Stimulated activated memory B cell treated with anti-CD40 and anti-IgM and Interleukin-4, amounts not matched to agents 10 μg/mL and 1 μg/mL and 100 μg/mL, for 72 hours (primary cell): ENCODE measurements at places on chromosomes 16 and 17.

GRCh38 chr17:1156864-1157263 lies 22.9 kb downstream of the ABR start:
- ATAC-seq = no peak

GRCh38 chr16:56788435-56788834 lies 58.5 kb downstream of the NUP93 start:
- no peak for ATAC-seq

DNA sequence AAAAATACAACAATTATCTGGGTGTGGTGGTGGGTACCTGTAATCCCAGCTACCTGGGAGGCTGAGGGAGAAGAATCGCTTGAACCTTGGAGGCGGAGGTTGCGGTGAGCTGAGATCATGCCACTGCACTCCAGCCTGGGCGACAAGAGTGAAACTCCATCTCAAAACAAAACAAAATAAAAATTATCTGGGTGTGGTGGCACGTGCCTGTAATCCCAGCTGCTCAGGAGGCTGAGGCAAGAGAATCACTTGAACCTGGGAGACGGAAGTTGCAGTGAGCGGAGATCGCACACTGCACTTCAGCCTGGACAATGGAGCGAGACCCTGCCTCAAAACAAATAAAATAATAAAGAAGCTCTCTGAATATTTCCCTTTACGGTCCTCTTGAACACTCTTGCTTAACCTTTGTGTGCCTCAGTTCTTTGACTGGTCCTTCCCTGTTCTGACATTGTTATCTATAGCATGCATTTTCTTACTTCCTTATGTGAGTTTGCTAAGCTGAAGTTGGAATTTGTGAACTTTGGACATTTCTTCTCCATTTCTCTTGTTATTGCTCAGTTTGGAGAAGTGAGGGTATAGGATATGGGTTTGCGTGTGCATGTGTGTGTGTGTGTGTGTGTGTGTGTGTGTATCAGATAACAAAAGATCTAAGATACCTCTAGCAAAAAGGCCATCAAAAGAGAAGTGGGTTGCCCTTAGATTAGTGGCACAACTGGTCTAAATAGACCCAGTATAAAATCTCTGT lies 29.7 kb upstream of the WSB1 start:
- ATAC-seq = no peak

GRCh38 chr17:62321451-62321850 lies 58.9 kb upstream of the EFCAB3 start:
- no peak for ATAC-seq

DNA sequence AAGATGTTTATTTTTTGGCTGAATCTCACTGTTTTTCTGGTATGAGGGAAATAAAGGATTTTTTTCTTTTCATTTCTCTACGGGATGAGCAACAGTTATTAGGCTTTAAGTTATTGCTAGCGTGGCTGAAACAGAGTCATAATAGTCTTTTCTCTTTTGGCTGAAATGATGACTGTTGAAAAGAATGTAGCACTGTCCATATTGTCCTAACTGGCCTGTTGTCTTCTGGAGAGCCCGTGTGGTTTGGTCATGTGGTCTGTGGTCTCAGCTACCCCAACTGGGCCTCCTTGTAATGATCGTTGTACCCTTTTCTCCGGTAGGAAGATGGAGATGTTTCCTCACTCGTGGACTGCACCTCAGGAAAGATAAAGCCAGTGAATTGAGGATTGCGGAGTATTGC lies 36.6 kb downstream of the EPN2 start:
- no peak for ATAC-seq

- ATAC-seq = no peak
Measured at GRCh38 chr16:3503523-3503922, 2.7 kb downstream of the CLUAP1 start.

DNA sequence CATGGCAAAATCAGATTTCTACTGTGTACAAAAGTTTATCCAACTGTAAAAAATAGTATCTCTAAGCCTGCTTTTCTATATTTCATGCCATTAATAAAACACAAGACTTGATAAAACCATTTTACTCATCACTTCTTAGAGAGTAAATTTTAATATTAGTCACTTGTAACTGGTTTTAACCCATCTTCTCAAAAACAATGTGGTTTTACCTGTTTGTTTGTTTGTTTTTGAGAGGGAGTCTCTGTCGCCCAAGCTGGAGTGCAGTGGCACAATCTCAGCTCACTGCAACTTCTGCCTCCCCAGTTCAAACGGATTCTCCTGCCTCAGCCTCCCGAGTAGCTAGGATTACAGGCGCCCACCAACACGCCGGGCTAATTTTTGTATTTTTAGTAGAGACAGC lies 32.1 kb downstream of the UBE2G1 start:
- no peak for ATAC-seq

DNA sequence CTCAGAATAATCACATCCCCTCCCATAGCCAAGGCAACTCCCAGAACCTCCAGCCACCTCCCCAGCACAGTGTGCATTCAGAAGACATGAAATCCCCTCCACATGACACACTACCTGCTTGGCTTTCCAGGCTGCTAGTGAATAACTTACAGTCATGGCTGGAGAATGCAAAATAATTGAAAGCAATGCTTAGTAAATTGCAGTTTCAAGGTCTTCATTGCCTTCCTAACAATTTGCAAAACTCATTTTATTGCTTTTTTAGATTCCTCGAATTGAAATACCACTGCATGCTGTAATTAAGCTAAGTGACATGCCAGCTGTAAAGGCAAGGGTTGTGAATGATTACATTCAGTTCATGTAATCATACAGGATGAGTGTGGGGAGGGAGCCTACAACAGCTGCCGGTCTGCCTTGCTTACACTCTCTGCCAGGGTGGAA lies 29.0 kb upstream of the HOXB13 start:
- ATAC-seq = no peak

- ATAC-seq = peak; percentile 76
Measured at GRCh38 chr17:16428098-16428882, 12.9 kb downstream of the TRPV2 start.

- no peak for ATAC-seq
Measured at GRCh38 chr17:34358631-34359030, 2.4 kb downstream of the CCL13 start.

- no peak for ATAC-seq
Measured at GRCh38 chr17:58358408-58359172, 6.6 kb upstream of the SUPT4H1 start.

GRCh38 chr16:79334127-79334526 lies 266.4 kb downstream of the MAF start:
- no peak for ATAC-seq

DNA sequence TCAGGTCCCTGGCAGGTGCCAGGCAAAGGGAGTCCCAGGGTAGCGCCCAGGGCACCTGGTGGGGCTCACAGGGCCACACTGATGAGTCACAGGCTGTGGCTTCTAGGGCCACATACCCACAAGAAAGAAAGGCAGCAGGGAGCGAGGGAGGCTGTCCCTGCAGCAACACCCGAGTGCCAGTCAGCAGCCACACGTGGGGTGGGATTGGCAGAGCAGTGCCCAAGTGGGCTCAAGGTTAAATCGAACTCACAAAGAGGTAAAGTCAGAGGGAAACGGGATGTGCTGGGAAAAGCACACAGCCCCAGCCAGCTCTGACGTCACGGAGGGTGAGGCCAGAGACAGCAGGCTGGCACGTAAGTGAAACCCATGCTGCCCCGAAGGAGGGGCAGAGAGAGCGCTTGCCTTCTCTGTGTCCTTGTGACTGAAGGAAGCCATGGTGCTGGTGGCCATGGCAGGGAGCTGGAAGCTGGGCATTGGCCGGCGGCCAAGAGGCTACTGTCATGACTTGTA lies 33.8 kb downstream of the FA2H start:
- ATAC-seq = no peak

- no peak for ATAC-seq
Measured at GRCh38 chr17:7440834-7441195, 1.5 kb downstream of the FGF11 start.

- ATAC-seq = no peak
Measured at GRCh38 chr17:79799538-79800324, 2.9 kb upstream of the CBX8 start.

- no peak for ATAC-seq
Measured at GRCh38 chr17:57566721-57567120, 178.4 kb downstream of the CCDC182 start.

- ATAC-seq = no peak
Measured at GRCh38 chr17:1000597-1001461, 3.9 kb downstream of the TIMM22 start.

- ATAC-seq = no peak
Measured at GRCh38 chr17:41654678-41655607, 30.6 kb upstream of the KRT17 start.

GRCh38 chr16:58339452-58339981 lies 44.7 kb upstream of the PRSS54 start:
- ATAC-seq = no peak

DNA sequence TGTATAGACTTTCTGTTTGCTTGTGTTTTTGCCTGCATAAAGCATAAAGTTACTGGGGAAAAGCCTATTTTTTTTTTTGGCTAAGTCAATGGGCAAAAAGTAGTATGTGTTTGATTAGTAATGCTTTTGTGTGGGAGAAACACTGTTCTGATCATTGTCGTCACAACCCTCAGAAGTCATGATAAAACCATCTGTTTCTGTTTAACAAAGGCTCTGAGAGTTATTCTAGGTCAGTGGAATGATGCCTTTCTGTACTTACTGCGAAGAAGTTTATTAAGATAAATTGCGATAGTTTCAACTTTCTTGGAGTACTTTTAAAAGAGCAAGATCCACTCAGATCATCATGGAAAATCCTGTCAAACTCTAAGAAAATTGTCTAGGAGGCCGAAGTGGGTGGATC lies 80.9 kb downstream of the PRKCA start:
- no peak for ATAC-seq

- no peak for ATAC-seq
Measured at GRCh38 chr17:18076936-18077335, 10.8 kb upstream of the DRG2 start.

- no peak for ATAC-seq
Measured at GRCh38 chr17:79793924-79794304, 3.0 kb downstream of the CBX8 start.

- no peak for ATAC-seq
Measured at GRCh38 chr17:46727572-46728348, 90.7 kb downstream of the WNT3 start.

GRCh38 chr17:29031488-29031887 lies 11.5 kb upstream of the PIPOX start:
- no peak for ATAC-seq

- no peak for ATAC-seq
Measured at GRCh38 chr16:19115148-19116021, 1.6 kb downstream of the ITPRIPL2 start.

DNA sequence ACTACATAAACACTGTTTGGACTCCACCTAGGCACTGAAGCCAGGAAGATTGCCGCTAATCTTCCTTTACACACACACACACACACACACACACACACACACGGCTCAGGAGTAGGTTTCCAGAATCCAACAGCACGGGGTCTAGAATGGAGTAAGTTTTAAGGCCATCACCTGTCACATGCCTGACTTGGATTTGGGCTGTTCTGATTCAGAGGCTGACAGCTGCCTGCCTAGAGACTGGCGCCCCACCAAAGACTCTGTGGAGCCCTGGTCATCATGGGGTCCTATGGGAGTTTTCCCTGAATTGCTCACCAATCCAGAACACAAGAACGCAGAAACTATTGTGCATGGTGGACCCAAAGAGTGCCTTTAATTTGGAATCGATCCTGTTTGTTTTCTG lies 10.9 kb downstream of the CDRT4 start:
- no peak for ATAC-seq

DNA sequence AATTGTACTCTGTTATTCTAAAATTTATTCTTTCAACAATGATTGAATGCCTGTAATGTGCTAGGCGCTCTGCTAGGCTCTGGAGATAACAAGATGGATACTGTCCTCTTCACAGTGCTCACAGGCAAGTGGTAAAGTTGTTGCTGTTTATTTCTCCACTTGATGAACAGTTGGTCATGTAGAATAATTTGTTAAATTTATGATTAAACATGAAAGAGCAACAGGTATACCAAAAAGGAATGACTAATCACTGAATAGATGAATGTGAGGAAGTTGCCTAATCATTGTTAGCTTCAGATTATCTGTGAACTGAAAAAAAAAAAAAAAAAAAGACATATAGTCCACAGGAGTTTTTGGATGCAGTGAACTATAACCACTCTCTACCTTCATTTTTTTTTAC lies 62.3 kb downstream of the NFATC3 start:
- no peak for ATAC-seq

DNA sequence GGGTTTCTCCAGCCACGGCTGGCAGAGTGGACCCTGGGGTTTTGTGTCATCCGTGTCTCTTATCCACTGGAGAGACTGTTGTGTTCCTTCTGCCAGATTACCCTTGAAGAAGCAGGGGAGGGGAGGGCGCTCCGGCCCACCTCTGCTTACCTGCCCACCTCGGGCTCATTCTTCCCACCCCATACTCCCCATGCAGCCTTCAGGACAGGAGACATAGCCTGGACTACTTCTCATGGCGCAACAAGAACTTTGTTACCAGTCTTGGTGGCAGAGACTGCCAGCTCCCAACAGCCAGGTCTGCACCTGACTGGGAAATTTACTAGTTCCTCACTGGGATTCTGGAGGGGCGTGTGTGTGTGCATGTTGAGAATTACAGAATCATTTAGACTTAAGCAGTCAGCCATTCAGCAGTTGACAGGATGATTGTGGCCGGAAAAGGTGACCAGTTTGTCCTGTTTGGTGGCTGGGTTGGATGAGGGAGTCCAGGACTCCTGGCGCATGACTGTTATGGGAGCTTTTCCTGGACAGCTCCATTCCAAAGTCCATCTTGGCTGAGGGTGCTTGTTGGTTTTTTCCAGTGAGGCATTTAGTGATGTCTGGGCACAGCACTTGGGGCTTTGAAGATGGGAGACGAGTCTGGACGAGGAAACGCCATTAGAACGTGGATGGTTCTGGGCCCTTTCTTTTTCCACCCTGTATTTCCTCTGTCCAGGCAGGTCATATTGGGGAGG lies 8.7 kb downstream of the GSE1 start:
- no peak for ATAC-seq

DNA sequence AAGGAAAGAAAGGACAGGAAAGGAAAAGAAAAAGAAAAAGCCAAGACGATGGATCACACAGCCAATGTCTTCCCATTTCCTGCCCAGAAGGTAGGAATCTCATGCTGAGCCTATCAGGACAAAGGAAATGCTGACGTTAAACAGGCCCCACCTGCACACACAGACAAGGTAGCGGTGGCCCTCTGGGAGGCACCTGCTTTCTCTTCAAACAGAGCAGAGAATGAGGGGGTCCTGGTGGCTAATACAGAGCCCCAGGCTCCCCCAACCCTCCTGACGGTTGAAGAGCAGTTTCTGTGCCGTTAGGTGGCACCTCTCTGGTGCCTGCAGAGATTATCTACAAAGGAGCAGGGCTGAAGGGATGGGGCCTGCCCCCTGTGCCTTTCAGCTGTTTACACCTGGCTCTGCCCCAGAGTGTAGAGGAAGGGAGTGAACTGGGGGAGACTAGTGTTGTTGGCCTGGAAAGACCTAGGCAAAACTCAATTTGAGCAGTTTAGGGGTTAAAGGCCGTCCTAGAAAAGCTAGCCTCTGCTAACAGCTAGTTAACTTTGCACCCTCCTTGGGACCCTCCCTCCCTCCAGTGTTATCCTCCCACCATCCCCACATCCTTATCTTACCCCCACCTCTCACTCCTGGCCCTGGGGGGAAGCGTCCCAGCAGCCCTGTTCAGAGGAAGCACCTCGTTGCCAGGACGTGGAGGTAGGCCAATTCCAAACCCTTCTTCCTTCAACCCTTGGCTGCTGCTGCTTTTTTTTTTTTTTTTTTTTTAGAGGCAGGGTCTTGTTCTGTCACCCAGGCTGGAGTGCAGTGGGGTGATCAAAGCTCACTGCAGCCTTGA lies 56.3 kb downstream of the ARHGAP27 start:
- ATAC-seq = no peak

- ATAC-seq = no peak
Measured at GRCh38 chr16:11298143-11298900, 17.2 kb upstream of the PRM1 start.
